Cardiac ventricle fibroblast (primary cell): ENCODE measurements at places on chromosomes 12 and 14. TPM values are rescaled to one million over a fixed set of nuclear protein-coding genes. Genes with fewer than 3 reads are reported as not detected.

Gene CYP46A1
- total RNA-seq, result 0.19 and 0.54 TPM in 2 replicates

Gene LRRC23
- 7.3 and 16.7 TPM in 2 replicates for total RNA-seq

Gene NEMF
- total RNA-seq, result 32.2 and 34.5 TPM in 2 replicates

Gene OAS2
- total RNA-seq, result 8.3 and 8.4 TPM in 2 replicates

Gene TTC9
- 0.05 and 0.12 TPM in 2 replicates for total RNA-seq

Gene NCKAP5L
- 20.7 and 25.1 TPM in 2 replicates for total RNA-seq

Gene MYF6
- total RNA-seq, result not detected in 2 replicates

Gene CCDC177
- 0.20 TPM in 1 of 2 replicates, not detected in the other for total RNA-seq

Gene PLEKHD1
- total RNA-seq, result 0.29 TPM in 1 of 2 replicates, not detected in the other
